Activated T-cell treated with anti-CD3 and anti-CD28 coated beads for 1 hour (primary cell): ENCODE measurements at places on chromosomes 4 and X.

DNA sequence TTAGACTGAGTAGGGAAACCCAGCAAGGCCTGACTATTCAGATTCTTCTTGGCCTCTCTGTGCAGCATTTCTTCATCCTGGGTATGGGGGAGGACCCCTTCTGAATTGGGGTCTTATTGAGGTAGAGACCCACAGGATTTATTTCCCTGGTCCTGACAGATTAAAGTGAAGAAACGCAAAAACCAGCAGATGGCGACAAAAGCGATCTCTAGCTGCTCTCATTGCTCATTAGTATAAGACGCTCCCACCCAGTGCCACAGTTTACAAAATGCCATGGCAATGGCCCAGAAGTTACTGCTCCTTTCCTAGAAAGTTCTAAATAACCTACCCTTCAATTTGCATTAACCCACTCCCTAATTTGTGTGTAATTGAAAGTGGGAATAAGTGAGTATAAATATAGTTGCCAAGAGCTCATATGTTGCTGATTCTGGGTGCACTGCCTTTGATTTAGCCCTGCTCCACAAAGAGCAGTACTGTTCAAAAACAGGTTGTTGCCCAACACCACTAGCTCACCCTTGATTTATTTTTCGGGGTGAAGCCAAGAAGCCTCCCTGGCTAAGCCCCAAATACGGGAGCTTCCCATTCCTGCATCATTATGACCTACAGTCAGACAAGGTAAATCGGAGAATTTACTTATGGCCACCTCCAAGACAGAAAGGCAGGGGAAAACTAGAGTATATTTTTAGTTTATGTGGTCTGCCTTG lies 3.7 kb upstream of the BEX4 start:
- DNase-seq, result peak; percentile 17

GRCh38 chrX:134821370-134821769 lies 163.1 kb upstream of the PLAC1 start:
- DNase-seq, result no peak

DNA sequence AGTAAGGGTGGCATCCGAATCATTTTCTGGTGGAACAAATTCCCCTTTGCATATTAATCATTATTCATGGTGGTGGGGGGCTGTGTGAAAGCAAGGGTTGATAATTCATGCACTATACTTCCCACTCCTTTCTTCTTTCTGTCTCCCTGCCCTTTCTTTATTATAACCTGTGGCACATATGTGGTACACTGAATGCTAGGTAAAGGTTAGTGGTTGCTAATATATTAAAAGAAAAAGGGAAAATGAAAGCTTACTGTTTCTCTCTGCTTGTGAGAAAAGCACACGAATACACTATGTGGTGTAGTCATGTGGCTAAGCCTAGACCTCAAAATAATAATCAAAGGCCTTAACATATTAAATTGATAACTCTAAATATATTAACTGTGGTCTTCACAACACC lies 178.4 kb upstream of the RPS6KA3 start:
- DNase-seq, result no peak

DNA sequence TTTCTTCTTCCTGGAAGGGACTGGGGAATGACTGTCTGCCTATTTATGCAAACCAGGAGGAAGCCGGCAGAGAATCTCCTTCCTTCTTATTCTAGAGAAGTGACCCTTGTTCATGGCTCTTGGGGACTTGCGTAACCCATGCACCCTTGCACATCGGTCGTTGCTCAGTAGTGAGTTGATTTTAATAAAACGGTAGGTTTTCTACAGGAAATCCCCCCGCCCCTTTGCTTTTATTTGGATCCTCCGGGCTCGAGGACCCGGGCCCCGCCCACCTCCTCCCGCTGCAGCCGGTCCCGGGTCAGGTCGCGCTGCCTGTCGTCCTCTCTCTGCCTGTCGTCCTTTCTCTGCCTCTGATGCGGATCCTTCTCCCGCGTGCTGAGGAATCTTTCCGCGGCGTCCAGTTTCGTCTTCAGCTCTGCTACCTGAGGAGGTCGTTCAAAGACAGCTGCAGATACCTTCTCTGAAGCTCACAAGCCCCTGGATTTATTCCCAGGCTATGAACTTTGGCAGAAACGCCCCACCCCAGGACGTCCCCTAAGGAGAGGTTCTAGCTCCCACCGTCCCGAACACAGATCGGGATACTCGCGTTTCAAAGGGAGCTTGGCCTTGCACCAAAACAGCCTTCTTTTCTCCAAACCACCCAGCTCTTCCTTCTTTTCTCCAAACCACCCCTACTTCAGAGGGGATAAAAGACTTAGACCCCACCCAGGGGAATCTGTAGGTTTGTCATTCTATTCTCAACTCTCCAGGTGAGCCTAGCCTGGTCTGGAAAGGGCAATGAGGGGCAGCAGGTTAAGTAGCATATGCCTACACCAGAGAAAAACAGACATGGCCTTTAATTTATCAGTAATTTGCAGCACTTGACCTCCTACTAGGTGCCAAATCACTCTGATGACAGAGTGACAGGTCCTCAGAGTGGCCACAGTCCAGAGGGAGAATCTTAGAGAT lies 7.0 kb downstream of the TNIP3 start:
- DNase-seq, result no peak

- no peak for DNase-seq
These were observed 45.4 kb downstream of the ZCCHC13 start for GRCh38 chrX:74349387-74349786.

DNA sequence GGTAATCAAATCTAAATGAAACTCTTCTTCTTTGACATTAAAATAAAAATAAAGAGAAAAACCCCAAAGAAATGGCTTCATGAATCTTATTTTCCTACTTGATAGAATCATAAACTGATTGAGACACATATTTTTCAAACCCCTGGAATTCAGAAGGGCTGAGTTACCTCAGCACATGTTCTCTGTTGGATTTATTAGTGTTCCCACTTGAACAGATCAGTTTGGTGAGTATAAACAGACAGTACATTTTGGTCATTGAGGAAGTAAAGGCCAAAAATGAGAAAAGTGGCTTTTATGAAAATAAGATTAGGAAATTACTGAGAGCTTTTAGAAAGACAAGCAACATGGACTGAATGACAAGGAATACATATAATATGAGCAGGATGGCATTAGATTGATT lies 620.4 kb downstream of the ANKRD50 start:
- DNase-seq, result no peak

- DNase-seq, result no peak
These were observed 169.9 kb downstream of the UGT8 start for GRCh38 chr4:114768501-114768900.

DNA sequence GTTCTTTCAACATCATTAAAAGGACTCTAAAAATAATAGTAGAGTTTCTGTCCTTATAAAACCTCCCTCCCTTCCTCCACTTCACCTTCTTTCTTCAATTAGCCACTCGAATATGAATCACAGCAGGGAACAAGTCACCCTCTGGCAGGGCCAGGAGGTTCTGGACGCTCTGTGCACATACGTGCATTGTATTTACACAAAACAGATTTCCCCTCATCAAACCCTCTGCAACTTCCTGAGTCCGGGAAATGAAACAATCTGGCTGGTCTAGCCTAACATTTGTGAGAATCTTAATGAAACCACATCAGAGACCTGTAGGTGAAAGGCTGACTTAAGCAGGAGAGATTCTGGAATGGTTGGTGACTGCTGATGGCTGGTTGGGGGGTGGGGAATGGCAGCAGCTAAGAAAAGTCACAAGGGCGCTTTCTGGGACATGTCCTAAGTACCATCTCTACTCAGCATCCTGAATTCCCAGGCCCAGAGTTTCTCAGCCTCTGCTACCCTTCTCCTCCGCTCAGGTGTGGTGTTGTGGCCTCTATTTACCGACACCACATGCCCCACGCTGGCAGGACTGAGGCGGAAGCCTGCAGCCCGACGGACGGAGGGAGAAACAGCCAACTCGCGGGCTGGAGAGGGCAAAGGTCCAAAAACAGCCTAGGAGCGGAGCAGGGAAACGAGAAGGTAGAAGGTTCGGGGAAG lies 1.0 kb downstream of the ZDHHC9 start:
- no peak for DNase-seq

DNA sequence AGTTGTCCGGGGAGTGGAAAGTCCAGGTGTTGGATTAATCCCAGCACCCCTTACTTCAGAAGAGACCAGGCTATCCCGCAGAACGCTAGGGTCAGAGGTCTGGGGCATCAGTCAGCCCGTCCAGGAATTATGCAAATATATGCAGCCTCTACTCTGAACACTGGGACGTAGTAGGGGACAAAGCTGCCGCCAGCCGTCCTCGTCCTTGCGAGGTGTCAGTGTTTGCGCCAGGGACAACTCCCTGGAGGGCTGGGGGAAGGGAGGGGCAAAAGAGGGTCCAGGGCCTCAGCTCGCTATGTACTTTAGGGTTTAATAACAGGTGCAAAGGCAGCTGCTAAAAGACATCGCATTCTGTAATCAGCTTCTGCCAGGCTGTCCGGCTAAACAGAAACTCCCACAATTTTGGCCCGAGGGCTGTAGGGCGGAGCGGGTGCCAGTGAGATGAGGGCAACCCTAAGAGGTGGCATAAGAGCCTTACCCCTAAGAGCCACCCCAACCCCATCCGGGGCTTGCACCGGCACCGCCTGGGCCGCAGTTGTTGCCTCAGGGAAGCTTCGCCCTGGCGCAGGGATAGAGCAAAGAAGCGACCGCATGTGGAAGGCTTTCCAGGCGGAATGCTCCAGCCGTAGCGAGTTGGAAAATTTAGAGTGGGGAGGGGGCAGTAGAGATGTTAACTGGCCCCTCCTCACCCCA lies 8.4 kb downstream of the HAND2 start:
- DNase-seq, result no peak

GRCh38 chr4:37659696-37660095 lies 26.5 kb downstream of the RELL1 start:
- DNase-seq, result no peak

GRCh38 chrX:125544031-125544660 lies 224.5 kb downstream of the TEX13C start:
- no peak for DNase-seq

GRCh38 chr4:184649026-184649970 lies at the start of the genes CASP3 and PRIMPOL:
TSS of gene CASP3 (minus strand) at chr4:184649447. CDS start at chr4:184638453, 10,994 bp downstream.
TSS of gene PRIMPOL (plus strand) at chr4:184649738. CDS start at chr4:184657141, 7,403 bp downstream.
- peak; percentile 92 for DNase-seq

- no peak for DNase-seq
These were observed 116.4 kb downstream of the C4orf51 start for GRCh38 chr4:145796346-145796745.

DNA sequence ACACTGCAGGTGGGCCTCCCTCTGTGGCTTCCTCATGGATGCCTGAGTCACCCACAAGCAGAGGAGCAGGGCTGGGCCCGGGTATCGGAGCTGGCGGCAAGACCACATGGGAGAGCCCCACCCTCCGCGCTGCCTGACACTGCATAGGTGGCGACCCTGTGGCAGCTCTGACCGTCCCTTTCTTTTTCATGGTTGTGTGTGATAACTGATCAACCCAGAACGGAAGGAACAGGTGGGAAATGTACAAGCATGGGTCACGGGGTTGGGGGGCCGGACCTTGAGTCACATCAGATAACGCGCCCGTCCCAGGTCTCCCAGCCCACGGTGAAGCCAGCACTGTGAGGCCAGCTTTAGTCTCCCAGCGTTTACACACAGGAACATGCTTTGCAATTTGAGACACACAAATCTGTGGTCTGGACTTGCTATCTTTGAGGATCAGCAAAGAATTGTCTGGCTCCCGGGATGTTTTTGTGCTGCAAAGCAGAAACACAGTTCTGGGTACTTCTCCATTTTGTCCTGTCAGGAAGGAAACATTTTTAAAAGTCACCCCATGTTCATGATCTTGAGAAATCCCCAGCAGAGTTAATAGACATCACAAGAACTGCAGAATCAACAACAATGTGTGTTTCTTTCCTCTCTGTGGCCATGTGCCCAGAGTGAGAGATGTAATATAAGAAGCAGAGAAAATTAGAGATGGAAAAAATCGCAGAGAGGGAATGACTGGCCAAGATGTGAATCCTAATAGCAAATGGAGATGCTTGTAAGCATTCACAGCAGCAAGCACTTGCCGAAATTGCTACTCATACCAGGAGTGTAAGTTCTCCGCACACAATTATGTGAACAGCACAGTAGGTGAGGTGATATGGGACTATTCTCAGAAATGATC lies 70.1 kb upstream of the CBR4 start:
- DNase-seq, result no peak

DNA sequence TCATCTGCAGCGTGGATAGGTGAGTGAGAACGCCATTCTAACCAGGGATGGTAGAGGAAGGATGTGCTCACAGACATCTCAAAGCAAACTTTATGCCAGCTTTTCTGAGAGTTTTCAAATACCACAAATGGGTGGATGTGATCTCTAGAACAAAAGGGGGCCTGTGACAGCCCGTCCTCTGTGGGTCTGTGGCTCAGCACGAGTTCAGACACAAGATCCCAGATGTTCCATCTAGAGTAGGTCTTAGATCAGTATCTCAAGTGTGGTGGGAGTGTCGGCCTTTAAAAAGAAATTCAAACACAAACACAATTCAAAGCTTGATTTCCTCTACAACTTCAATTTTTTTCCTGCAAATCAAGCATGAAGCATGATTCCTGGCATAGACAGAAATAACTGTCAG lies 22.8 kb downstream of the QDPR start:
- no peak for DNase-seq

GRCh38 chr4:177511611-177512010 lies 69.4 kb upstream of the AGA start:
- no peak for DNase-seq

GRCh38 chrX:65596270-65597034 lies 61.9 kb upstream of the LAS1L start:
- peak; percentile 24 for DNase-seq

GRCh38 chrX:46140272-46140671 lies 404.9 kb downstream of the ZNF674 start:
- no peak for DNase-seq

DNA sequence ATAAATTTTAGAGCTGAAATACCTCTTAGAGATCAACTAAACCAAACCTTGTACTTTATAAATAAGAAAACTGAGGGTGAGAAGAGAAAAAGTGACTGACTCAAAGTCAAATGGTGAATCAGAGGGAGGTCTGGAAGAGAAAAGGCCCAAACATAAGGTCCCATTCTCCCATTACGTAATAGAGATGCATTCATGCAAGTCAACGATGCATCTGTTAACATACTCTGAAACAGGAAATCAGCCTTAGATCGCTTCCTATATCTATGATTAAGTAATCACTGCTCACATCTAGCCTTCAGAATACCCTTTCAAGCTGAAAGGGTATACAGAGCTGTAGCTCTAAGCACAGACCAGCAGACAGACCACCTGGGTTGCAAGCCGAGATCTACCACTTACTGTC lies 6.5 kb downstream of the RNF150 start:
- no peak for DNase-seq

- no peak for DNase-seq
These were observed 18.0 kb downstream of the TRAPPC2 start for GRCh38 chrX:13716455-13716854.

- DNase-seq, result no peak
These were observed 49.7 kb upstream of the TMEM164 start for GRCh38 chrX:109952985-109953905.

- DNase-seq, result no peak
These were observed 47.2 kb downstream of the CLOCK start for GRCh38 chr4:55499495-55499894.

GRCh38 chrX:133005042-133005441 lies 46.6 kb upstream of the HS6ST2 start:
- DNase-seq, result no peak

- DNase-seq, result no peak
These were observed 13.9 kb upstream of the GABRB1 start for GRCh38 chr4:47017494-47017893.

- DNase-seq, result no peak
These were observed 379.1 kb downstream of the AR start for GRCh38 chrX:67922966-67923365.
